ENCODE measurements at places on chromosomes 3 and 15.

GRCh38 chr3:32216172-32216783 is 22.2 kb upstream of the CMTM8 start:
- no peak for DNase-seq

DNA sequence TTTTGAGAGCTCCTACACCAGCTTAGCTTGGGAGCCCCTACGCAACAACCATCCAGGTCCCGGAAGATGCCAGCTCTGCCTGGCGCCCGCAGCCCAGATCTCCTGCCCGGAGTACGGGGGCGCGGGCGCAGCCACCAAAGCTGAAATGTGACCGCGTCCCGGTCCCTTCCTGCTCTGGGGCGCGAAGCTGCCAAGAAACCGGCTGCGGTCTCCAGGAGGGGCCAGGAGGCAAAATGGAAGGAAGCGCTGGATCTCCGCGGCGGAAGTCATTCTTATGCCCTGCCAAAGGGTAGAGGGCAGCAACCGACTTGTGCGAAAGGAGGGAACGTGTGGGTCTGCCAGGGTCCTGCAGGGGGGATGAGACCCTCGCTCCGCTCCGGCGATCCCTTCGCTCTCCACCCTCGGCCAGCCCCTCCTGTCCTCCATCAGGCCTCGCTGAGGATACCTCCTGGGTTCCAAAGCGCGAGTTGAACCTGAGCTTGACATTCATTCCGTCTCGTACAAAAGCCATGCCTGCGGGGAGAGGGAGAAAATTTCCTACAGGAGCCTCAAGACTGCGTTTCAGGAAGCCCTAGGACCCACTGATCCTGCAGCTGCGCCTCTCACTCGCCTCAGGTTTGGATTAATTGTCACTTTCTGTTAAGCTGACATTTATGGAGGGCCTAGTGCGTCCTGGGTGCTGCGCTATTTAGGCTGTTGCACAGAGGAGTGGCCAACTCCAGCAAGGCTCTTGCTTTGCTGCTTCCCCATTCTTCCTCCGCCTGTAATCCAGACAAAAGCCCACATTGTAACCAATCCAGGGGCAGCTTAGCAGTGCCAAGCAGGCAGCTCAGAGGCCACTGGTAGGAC is 98.3 kb upstream of the VGLL3 start:
- no peak for DNase-seq

GRCh38 chr3:44198284-44199269 is 43.1 kb upstream of the TOPAZ1 start:
- no peak for DNase-seq

DNA sequence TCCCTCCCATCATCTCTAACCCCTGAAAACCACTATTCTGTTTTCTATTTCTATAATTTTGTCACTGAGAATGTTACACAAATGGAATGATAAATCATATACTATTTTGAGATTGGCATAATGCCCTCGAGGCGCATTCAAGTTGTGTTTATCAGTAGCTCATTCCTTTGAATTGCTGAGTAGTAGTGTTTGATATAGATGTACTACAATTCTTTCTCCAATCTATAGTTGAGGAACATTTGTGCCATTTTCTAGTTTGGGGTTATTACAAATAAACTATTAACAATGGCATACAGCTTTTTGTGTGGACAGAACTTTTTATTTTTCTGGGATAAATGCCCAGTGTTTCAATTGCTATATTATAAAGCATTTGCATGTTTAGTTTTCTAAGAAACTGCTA is 86.0 kb downstream of the CCR1 start:
- DNase-seq = no peak

DNA sequence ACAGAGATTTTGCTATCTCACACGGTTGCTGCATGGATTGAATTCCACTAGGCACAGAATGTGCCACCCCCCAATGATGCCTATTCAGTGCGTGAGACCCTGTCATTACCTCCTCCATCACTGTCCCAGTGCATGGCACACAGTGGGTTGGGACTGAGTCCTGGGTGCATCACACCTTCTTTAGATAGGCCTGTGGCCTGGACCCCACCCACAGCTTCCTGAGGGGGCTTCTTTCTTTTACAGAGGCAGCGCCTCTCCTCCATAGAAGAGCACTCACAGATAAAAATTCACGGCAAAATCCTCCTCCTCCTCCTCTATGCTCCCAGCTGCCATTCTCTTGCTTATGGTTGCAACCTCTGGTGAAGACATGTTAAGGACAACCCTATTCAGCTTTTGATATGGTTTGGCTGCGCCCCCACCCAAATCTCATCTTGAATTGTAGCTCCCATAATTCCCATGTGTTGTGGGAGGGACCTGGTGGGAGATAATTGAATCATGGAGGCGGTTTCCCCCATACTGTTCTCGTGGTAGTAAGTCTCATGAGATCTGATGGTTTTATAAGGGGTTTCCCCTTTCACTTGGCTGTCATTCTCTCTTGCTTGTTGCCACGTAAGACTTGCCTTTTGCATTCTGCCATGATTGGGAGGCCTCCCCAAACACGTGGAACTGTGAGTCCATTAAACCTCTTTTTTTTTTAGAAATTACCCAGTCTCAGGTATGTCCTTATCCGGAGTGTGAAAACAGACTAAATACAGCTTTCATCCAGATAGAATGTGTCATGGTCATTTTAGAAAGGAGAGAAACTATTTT is 147.6 kb downstream of the KLF13 start:
- DNase-seq = no peak

- no peak for DNase-seq
Observed at GRCh38 chr15:37087131-37087588, 13.2 kb downstream of the MEIS2 start.

- DNase-seq = no peak
Observed at GRCh38 chr3:71066849-71067261, 516.7 kb downstream of the FOXP1 start.

All from DMS79 (cell line).